ENCODE measurements at places on chromosomes 4 and X. TPM values are rescaled to one million over a fixed set of nuclear protein-coding genes. Genes with fewer than 3 reads are reported as not detected.

DNA sequence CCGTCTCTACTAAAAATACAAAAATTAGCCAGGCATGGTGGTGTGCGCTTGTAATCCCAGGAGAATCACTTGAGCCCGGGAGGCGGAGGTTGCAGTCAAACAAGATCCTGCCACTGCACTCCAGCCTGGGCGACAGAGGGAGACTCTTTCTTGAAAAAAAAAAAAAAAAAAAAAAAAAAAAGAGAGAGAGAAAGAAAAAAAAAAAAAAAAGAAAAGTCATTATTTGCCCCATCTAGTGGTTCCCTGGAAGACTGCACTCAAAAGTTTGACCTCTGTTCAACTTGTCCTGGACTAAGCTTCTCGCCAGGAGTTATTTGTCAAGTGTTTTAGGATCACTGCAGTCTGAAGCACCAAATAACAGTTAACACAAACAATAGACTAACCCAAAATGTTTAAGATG lies 45.3 kb upstream of the KCTD8 start:
- DNase-seq: no peak

DNA sequence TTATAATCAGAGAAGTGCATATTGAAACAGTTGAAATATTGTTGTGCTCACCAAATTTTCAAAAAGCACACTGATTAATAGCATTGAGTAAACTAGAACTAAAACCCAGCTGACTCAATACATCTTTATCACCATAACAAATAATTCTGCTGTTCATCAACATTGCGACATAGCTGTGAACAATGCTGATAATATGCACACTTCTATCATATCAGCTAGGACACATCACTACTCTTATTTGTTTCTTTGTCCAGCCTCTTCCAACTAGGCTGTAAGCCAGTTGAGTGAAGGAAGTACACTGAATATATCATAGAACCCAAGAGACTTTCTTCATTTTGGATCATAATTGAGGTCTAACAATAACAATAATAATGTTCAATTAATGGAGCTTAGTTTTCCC lies 349.7 kb downstream of the IQCM start:
- peak; percentile 18 for DNase-seq

GRCh38 chrX:20547611-20548051 lies 280.9 kb upstream of the RPS6KA3 start:
- peak; percentile 68 for DNase-seq

DNA sequence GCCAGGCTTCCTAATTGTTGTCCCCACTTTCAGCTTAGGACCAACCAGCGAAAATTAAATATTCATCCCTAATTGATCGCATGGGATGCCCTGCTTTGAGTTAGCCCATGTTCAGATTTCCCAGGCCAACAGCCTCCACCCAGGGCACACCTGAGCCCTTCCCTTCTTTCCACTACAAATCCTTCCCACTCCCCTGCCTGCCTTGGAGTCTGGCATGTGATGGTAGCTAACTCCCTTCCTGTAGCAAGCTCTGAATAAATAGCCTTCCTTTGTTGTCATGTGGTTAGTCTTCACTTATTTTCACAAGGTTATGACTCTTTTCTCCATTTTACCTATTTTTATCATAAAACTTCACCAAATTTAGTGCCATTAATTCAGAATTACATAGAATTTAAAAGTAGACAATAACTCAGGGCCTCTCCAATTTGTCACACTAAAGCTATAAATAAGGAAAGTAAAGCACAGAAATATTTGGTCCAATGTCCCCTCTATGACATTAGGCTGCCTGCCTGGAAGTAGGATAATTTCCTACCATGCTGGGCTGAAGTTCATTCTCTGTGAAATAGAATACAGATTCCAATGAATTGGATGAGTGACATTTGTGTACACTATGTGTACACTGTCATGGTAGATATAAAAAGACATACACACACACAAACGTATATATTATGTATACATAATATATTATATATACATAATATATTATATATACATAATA lies 166.4 kb upstream of the CPEB2 start:
- DNase-seq: no peak

- DNase-seq: no peak
These were observed 5.7 kb upstream of the FAM9C start for GRCh38 chrX:13050151-13050550.

DNA sequence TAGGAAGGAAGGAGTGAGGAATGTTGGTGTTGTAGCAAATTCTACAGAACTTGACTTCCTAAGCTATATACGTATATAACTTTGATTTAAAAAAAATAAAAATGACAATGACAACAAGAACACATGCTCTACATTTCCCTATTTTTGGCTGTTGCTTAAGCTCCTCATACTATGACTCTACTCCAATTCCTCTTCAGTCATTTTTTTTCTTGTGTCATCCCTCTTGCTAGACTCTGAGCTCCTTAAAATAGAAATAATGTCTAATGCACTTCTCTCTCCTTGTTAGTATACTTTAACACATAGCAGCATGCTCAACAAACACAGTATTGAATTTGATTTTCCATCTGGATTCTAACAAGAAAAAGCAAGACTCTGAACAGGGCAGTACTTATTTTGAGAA lies 144.0 kb downstream of the HDX start:
- no peak for DNase-seq

- DNase-seq: peak; percentile 57
These were observed 28.4 kb downstream of the TRMT44 start for GRCh38 chr4:8468746-8469535.

DNA sequence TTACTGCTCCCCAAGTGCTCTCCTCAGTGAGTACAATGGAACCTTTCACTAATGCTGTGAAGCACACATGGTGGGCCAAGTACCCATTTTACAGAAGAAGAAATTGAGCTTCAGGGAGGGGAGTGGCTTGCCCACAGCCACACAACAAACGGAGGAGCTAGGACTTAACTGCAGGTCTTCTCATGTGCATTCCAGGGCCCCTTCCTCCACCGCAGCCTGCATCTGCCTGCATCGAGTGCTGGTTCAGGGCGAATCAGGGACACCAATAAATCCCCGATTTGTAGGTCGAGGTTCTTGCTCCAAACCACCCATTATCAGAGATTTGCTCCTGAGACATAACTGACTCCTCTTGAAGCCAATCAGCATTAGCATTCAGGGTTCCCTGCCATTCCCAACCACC lies 100.9 kb downstream of the MAMLD1 start:
- DNase-seq: no peak

GRCh38 chrX:144006811-144007210 lies 122.9 kb downstream of the UBE2NL start:
- no peak for DNase-seq

GRCh38 chr4:125727931-125728330 lies 413.2 kb downstream of the FAT4 start:
- DNase-seq: peak; percentile 30

DNA sequence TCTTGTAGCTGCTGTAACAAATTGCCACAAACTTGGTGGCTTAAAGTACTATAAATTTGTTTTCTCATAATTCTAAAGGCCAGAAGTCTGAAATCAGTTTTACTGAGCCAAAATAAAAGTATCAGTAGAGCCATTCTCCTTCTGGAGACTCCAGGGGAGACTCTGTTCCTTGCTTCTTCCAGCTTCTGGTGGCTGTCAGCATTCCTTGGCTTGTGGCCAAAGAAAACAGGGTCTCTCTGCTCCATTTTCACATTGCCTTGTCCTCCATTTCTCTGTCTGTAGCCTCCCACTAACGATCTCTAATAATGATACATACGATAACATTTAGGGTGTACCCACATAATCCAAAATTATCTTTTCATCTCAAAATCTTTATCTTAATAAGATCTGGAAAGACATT lies 200.4 kb downstream of the MAB21L2 start:
- DNase-seq: peak; percentile 7

DNA sequence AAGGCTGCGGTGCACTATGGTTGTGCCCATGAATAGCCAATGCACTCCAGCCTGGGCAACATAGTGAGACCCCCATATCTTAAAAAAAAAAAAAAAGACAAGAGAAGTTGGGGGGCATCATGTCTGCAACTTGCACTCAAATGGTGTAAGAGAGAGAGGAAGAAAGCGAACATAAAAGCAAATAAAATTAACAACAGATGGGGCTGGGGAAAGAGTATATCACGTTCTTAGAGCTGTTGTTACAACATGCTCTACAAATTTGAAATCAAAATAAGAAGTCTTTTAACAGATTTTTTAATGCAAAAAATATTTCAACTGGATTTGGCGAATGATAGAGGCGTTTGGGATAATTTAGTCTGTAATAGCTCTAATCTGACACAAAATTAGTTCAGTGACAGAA lies 144.9 kb downstream of the FNIP2 start:
- DNase-seq: no peak

DNA sequence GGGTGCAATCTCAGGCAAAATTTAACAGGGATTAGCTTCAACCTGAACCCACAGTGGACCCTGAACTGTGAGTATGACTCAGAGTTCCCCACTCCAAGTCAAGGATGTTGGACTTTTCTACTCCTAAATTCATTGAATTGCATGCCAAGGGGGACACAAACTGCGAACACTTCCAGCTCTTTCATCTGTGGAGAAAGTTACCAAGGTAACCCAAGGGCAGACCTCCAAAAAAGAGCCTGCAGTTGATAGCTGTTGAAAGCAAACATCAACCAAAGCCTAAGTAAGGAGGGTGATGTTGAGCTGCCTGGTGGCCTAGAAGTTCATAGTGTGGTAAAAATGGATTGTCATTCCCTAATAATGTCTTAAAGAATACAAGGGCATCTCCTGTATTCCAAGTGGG lies 1242.9 kb downstream of the C4orf33 start:
- DNase-seq: no peak

GRCh38 chrX:96729053-96729452 lies 44.4 kb downstream of the DIAPH2 start:
- no peak for DNase-seq

DNA sequence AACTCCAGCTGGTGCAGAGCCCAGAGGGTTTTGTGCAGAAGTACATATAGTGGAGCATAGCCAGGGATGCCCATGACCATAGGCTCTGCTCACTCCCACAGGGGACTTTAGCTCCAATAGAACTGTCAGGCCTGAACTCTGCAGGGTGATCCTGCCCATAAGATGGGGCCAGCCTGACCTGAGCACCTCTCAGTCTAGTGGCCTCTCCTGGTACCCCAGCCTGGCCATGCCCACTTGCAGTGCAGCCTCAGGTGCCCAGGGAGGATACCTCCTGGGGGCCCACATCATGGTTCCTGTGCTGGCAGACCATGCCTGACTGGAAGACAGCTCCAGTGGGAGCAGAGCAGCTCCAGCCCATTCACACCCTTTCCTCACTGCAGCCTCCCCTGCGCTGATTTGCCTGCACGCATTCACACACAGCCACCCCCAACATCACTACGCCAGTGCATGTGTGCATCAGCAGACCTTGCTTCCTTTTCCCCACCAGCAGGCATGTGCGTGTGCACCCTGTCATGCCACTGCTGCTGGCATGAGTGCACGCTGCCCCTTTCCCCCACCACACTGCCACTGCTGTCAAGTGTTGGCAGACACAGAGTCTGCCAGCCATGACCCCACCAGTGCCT lies 53.0 kb upstream of the MMAA start:
- DNase-seq: no peak

DNA sequence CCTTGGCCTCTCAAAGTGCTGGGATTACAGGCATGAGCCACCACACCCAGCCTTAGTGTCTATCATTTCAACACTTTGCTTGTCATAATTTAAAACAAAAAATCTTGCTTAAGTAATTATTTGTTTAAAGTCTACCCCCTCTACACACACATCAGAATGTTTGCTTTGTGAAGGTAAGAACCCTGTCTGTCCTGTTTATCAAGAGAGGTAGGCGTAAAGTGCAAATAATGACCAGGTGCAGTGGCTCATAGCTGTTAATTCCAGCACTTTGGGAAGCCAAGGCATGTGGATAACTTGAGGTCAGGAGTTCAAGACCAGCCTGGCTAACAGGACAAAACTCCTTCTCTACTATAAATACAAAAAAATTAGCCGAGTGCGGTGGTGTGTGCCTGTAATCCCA lies 326.7 kb upstream of the CLNK start:
- DNase-seq: no peak

GRCh38 chrX:153226344-153227185 lies 47.5 kb downstream of the MAGEA1 start:
- peak; percentile 2 for DNase-seq

DNA sequence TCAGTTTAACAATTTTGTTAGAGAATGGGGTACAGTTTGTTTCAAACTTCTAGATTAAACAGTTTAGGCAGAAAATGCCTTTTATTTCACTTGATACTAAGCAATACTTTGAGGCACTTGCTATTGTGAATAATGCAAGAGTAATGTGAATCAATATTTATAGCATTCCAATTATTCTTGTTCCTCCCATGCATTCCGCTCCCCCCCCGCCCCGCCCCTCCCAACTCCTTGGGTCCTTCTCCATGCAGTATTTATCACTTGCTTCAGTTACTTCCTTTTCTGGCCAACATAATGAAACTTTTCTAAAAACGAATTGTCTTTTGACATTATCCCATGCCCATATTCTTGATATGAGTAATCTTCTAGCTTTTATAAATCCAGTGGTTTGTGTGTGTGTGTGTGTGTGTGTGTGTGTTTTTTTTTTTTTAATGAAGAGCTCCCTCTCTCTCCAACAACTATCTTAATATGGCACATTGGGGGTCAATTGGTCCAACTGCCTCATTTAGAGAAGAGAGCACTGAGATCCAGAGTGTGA lies 1.6 kb downstream of the BANK1 start:
- no peak for DNase-seq

- no peak for DNase-seq
These were observed 22.9 kb downstream of the OCIAD1 start for GRCh38 chr4:48853604-48854394.

GRCh38 chr4:48944252-48944651 lies 37.7 kb upstream of the OCIAD2 start:
- no peak for DNase-seq

DNA sequence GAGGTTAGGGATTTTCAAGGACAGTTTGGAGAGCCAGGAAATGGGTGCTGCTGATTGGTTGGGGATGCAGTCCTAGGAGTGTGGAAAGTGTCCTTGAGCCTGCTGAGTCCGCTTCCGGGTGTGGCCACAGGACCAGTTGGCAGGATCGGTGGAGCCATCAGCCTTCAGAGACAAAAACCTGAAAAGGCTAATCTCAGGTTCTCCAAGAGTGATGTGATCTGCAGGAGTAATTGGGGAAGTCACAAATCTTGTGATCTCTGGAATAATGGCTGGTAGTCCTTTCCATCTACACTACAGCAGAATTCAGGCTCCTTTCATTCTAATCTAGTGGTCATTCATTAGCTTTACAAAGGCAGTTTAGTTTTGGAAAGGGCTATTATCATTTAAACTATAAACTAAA lies 55.9 kb upstream of the BMP2K start:
- no peak for DNase-seq

The RBM46 gene
- not detected for total RNA-seq

The PAGE5 gene
- total RNA-seq: not detected

The TMPRSS11A gene
- total RNA-seq: not detected

The NEUROG2 gene
- not detected for total RNA-seq

The NUDT11 gene
- total RNA-seq: 13.8 TPM

The POU4F2 gene
- total RNA-seq: not detected

The SYNPO2 gene
- total RNA-seq: 1.7 TPM

The MUC7 gene
- not detected for total RNA-seq

The TMEM255A gene
- not detected for total RNA-seq

The XKRX gene
- 0.90 TPM for total RNA-seq

The SPANXN1 gene
- not detected for total RNA-seq

The ARHGAP6 gene
- total RNA-seq: 1.8 TPM

The ENOX2 gene
- 11.8 TPM for total RNA-seq

The CENPE gene
- 14.5 TPM for total RNA-seq
